ENCODE measurements at places on chromosomes 4 and X. TPM values are rescaled to one million over a fixed set of nuclear protein-coding genes. Genes with fewer than 3 reads are reported as not detected.

The CCNG2 gene
- 3.4 TPM for total RNA-seq

The RNF212 gene
- 1.2 TPM for total RNA-seq

The ADH4 gene
- total RNA-seq: not detected

The RRAGB gene
- total RNA-seq: 12.0 TPM

The CLCN5 gene
- 2.3 TPM for total RNA-seq

The ATP2B3 gene
- total RNA-seq: 0.06 TPM

The NAP1L3 gene
- 0.43 TPM for total RNA-seq

The USP27X gene
- total RNA-seq: 4.7 TPM

The ATOH1 gene
- total RNA-seq: not detected

The POLR2B gene
- total RNA-seq: 70.1 TPM

The LRRC66 gene
- total RNA-seq: not detected

The AFM gene
- total RNA-seq: not detected

The IKBKG gene
- 45.0 TPM for total RNA-seq

The KCTD8 gene
- not detected for total RNA-seq

The NAP1L2 gene
- 1.3 TPM for total RNA-seq

The TNMD gene
- total RNA-seq: not detected

The SMR3B gene
- total RNA-seq: not detected

The MAGEA8 gene
- not detected for total RNA-seq

The GEMIN8 gene
- total RNA-seq: 13.6 TPM

The FRMD7 gene
- not detected for total RNA-seq

The PRR32 gene
- total RNA-seq: not detected

The CHRDL1 gene
- total RNA-seq: not detected

The CCDC160 gene
- total RNA-seq: not detected

The SYP gene
- total RNA-seq: 3.1 TPM

The RPS6KA3 gene
- total RNA-seq: 58.3 TPM

The SRPK3 gene
- total RNA-seq: 0.10 TPM

The CXCL3 gene
- total RNA-seq: 6.5 TPM

The CENPI gene
- total RNA-seq: 10.3 TPM

The SLITRK4 gene
- not detected for total RNA-seq

The NALF2 gene
- total RNA-seq: 5.2 TPM

The HERC6 gene
- total RNA-seq: 3.2 TPM

The LDB2 gene
- total RNA-seq: not detected

The SMIM31 gene
- total RNA-seq: not detected
